Kasumi-1 (cell line): ENCODE measurements at places on chromosomes 6 and 20.

DNA sequence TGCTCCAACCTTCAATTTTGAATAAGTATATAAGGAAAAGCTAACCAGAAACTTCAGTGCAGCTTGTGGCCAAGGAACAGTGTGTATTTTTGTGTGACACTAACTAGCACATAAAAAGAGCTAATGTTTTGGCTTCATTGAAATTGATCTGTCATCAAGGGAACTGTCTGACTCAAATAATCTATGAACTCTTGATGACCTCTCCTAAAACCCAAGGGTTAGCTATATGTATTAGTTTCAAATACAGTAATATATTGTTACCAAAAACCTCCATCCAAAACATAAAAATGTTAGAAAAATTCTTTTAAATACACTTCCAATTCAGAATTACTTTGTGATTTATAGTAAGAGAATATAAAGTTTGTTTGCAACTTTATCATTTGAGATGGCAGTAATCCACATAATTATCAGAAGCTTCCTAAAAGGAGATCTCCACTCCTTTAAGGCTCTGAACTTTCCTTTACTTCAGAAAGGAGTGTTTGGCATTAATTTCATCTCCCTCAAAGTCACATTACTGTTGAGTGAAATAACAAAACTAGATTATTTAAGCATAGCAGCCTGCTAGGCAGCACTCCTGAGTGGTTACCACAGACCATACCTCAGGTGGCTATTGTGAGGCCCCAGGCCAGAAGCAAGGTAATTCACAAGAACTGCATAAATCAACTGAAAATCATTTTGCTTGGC is 46.3 kb upstream of the HSF2 start:
- no peak for DNase-seq

- DNase-seq = no peak
Observed at GRCh38 chr6:46917002-46917545, 4.7 kb downstream of the ADGRF5 start.

DNA sequence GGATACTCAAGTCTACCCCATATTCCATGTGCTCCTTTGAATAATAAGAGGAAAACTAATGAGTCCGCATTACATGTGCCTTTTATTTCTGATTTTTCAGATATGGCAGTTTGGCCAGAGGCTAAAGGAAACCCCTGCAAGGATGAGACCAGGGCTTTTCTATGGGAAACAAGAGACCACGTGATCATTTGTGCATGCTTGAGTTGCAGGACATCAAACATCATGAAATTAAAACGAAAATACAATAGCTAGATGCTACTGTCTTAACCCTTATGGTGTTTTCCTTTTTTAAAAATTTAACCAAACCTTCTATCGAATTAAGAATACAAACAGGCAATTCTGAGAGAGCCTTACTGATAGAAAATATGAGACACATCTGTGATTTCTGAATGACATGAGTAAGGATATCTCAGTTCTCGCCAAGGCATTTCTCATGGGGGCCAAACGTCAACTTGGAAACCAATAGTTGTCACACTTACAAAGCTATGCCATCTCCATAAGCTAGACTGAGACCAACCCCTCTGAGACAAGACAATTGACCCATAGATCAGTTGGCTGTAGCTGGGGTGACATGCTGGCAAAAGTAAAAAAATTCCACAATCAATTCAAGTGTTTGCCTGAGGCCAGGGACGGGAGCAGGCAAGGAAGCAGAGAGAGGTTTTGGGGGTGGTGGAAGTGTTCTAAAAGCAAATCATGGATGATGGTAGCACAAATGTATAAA is 52.8 kb downstream of the RIPOR2 start:
- DNase-seq = no peak

GRCh38 chr6:119020597-119021561 is 57.6 kb downstream of the FAM184A start:
- DNase-seq = no peak

GRCh38 chr6:169097381-169097959 is 156.2 kb downstream of the THBS2 start:
- DNase-seq = no peak

GRCh38 chr6:1079525-1079924 is 232.4 kb upstream of the FOXQ1 start:
- no peak for DNase-seq

- DNase-seq = no peak
Observed at GRCh38 chr20:57399587-57400155, 8.5 kb downstream of the RBM38 start.

DNA sequence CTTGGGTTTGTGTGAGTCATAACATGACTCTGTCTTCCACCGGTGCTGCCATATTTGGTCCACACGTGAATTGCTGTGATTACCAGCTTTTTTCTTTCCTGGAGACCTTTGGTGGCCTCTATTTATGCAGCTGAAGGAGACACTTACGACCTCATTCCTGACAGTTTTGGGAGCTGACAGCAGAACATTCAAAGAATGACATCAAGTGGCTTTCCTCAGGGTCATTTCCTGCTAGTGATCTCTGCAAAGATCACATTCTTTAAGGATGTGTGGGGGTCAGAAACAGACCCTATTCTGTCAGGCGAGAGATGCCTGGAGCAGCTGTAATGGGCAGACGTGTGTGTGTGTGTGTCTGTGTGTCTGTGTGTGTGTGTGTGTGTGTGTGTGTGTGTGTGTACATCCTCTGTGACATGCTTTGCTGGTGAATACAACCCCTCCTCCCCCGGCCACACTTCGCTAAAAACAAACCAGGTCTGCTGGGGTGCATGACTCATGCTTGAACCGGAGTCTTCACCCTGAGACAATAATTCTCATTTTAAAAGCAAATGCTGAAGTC is 115.6 kb downstream of the TMEM170B start:
- peak; percentile 19 for DNase-seq

DNA sequence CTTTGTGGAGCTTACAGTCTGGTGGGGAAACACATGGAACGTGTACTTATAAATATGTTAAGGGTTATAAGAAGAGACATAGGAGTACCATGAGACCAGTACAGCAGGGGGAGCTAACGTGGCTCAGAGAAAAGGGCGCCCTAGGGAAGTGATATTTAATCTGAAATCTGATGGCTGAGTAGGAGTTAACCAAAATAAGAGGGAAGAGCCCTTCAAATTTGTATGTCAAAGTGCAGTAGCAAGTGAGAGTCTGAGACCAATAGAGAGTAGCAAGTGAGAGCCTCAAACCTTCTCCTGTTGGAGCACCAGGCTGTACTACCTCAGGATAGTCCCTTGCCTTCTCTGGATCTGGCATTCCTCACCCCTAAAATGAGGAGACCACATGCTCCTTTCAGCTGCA is 6.1 kb upstream of the PKIG start:
- peak; percentile 84 for DNase-seq

DNA sequence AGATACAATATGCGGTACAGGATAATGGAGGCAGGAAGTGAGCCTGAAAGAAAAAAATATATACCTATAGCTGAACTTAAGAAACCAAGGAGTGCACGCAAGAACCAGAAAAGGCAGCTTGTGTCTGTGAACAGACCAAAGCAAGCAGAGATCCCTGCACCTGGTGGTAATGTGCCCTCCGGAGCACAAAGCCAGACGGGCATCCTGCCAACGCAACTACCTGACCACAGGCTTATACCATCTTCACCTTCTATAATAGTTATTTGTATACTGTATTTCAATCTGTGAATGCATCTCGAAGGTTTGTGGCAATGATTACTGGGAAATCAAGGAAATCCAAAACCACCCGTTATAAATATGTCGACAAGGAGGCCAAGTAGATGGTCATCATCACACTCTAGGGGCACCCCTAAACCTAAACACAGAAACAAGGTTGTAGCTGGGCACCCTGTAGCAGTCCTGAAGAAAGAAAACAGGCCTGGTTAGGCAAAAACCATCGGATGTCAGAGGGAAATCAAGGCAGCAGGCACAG is 801 bp downstream of the FBXL4 start:
- peak; percentile 40 for DNase-seq
